ENCODE measurements at places on chromosomes 16 and 17.

DNA sequence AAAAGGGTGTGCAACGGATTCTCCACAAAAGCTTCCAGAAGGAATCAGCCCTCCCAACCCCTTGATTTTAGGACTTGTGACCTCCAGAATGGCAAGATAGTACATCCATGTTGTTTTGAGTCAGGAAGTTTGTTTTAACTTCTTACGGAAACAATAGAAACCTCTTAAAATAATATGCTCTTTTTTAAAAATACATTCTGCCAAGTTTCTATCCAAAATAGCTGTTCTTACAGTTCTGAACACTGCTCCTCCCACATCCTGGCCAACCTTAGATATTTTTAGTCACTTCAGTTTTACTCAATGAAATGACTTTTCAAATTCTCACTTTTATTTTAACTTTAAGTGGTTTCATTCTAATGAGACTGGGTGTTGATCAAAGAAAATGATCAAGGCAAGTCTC, 156.4 kb downstream of the ZNF18 start:
- no peak for DNase-seq

DNA sequence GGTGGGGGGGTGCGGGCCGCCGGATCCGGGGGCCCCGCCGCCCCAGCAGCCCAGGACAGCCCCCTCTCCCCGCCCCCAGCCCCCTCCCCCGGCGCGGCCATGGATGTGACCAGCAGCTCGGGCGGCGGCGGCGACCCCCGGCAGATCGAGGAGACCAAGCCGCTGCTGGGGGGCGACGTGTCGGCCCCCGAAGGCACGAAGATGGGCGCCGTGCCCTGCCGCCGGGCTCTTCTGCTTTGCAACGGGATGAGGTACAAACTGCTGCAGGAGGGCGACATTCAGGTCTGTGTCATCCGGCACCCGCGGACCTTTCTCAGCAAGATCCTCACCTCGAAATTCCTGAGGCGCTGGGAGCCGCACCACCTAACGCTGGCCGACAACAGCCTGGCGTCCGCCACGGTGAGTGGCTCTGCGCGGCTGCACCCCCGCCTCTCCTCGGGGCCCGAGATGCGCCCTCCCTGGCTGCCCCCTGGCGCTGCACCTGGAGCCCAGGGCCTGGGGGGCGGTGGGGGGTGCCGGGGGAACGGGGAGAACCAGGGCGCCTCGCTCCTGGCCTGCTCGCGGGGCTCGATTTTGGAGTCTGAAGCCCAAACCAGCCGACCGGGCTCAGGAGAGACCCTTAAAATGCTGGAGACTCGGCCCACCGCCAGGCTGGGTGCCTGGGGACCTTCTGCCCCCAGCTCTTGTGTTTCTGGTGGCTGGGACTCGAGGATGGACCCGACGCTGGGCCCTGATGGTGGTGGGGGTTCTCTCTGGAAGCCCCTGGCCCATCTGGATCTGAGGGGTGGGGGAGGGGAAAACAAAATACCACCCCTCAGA, 744 bp downstream of the CMIP start:
- no peak for DNase-seq

DNA sequence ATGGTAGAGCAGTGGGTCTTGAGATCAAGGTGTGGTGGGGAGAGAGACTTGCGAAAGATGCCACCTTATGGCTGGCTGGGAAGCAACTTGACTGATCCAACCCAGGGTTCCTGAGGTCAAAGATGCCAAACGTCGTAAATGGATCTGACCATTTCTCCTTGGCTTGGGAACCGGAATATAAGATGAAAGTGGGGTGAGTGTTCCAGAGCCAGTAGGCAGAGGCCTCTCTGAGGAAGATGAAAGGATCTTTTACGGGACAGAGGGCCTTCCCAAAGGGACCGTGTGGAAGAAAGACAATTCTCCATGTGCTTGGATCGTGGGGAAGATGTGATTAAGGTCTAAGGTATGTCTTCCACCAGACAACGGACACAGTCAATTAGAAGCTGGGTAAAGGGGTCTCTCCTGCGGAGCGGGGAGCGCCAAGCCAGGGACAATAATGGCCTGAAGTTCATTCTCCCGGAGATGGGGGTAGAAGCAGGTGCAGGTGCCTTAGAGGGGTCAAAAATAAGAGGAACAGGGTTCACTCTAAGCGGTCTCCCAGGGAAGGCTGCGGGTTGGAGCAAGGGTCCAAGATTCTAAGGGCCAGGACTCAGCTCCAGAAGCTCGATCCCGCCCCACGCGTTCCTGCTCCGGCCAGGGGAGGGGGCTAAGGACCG, 800 bp downstream of the FXR2 start:
- no peak for DNase-seq

DNA sequence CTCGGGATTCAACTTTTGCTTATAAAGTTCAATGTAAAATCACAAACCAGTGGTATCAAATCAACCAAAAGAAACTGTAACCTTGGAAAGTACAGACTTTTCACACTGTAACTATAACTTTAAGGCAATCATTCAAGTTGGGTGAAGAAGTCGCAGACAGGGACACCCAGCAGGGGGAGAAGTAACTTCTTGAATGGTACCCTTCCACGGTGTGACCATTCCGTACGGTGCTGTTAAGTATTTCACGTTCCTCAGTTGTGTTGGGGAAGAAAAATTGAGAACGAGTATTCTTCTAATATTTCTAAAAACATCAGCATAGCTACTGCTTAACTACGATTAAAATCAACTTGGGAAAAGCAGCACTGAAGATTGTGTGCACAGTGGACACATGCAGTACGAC, 55.8 kb downstream of the MYH10 start:
- no peak for DNase-seq

GRCh38 chr16:6232056-6232455, 1100.6 kb upstream of the RBFOX1 start:
- DNase-seq = no peak

All from stimulated activated CD8-positive, alpha-beta memory T cell treated with anti-CD3 and anti-CD28 coated beads, Interleukin-15, amount 100 ng/mL, for 1 hour (primary cell).